Stimulated activated CD4-positive, alpha-beta T cell treated with anti-CD3 and anti-CD28 coated beads, TNF-alpha, amount 100 ng/mL, for 1 hour (primary cell): ENCODE measurements at places on chromosomes 1 and 21.

DNA sequence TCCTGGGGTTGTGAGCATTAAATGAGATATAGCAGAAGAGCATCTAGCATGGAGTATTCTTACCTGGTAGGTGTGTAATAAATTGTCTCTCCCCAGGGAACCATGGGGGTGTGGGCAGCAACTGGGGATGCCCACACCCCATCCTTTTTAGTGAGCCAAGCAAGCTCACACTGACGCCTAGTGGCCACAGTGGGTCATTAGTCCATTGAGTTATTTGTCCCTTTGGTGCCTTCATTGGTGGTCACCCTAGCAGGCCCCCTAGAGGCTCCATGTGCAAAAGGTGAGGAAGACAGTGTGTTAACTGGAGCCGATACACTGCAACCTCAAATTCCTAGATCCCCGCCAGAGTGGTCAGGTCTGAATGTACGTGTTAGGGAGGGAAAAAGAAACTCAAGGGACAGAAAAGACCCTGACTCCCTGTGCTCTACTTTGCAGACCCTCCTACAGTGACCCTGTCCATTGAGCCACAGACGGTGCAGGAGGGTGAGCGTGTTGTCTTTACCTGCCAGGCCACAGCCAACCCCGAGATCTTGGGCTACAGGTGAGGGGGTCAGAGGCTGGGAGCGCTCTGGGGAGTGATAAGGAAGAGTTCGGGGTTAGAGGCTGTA, 93.3 kb upstream of the CD1D start:
- no peak for DNase-seq

DNA sequence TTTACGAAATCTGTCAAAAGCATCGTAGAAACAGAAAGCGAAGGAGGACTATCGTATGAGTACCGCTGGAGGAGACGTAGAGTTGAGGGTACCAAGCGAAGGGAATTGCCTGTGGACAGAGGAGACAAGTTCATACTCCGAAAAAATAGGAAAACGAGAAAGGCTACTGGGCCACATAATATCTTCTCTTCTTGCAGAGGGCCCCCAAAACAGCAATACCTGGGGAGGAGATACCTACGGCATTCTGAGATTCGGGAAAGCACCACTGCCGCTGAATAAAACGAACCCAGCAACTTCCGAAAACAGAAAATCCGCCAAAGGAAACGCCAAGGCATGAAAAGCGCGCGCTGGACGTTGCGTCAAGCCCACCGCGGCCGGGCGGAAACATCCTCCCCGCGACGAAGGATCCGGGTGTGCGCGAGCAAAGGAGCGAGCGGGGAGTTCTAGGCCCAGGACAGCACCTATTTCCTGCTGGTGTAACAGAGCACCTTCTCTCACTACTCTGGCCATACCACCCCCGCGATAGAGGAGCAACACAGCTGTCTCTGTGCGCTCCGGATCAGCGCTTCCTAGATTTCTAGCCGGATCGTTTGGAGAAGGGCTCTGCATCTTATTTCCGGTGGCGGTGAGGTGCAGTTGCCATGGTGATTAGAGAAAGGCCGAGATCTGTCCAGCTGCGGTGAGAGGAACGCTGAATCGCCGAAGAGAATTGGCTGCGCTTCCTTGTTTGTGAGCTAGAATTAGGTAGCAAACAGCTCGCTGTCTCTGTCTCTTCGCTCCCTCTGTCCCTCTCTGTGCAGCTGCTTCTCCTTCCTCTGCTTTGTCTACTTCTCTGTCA, at the start of the genes EFCAB7 and ITGB3BP:
EFCAB7 (plus strand) TSS at position 635 of the 838 bp plus-strand sequence. CDS start 2,048 bp downstream, outside the sequence.
ITGB3BP (minus strand) TSS at position 335 of the 838 bp plus-strand sequence; CDS start at position 243, 92 bp downstream.
- peak; percentile 50 for DNase-seq

DNA sequence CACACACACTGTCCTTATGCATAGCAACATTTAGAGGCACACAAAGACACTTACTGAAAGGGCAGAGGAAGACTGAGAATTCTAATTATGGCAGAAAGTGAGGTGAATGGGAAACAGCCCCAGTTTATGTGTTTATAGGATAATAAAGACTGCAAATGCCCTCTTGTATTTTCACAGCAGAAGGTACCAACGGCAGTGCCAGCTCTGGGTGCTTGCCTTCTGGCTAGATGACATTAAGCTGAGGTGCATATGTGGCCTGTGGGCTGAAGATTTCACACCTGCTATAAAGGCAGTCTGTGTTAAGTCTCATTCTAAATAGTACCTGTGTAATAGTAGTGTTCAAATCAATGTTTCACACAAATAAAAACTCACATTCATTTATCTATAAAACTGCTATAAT, 347.2 kb upstream of the ZRANB2 start:
- DNase-seq: no peak

DNA sequence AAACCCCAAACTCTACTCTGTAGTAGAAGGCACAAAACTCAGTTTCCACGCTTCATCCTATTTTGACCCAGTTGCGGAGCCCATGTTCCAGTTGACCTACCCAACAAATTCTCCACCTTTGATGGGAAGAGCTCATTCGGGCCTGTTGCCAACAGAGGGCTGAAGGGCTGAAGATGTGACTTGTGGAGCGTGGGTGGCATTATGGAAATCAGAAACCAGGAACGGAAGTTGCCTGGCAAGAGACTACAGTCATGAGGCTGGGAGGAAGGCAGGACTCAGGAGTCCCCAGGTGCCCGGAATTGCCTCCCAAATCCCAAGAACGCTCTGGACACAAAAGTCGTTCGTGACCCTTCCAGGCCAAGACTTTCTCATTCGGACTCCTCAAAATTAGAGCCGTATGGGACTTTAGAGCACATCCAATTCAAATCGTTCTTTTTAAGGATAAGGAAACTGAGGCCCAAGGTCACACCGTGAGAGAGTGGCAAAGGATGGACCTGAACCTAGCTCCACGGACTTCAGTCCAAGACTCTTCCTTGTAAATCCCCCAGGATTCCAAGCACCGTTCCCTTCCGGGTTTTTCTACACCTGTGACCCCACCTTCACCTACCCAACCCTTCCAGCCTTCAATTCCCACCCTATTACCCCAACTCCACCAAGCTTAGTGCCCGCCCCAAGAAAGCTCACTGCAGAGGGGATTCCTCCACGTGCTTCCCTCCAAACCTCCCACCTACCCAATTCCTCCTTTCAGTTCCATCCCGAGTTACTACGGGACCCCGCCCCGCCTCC, 739 bp downstream of the SMG5 start:
- DNase-seq: no peak

GRCh38 chr1:173212952-173213491, 5.9 kb upstream of the TNFSF4 start:
- DNase-seq: no peak

DNA sequence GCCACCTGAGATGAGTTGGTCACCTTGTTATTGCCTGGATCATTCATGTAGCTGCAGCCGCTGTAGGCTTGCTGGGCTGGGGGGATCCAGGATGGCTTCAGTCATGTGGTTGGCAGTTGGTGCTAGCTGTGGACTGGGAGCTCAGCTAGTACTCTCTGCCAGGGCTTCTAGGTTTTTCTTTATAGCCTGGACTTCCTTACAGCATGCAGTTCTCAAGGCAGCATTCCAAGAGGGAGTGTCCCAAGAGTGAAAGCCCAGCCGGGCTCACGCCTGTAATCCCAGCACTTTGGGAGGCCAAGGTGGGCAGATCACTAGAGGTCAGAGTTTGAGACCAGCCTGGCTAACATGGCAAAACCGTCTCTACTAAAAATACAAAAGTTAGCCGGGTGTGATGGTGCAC, 23.7 kb upstream of the ACTL8 start:
- no peak for DNase-seq

DNA sequence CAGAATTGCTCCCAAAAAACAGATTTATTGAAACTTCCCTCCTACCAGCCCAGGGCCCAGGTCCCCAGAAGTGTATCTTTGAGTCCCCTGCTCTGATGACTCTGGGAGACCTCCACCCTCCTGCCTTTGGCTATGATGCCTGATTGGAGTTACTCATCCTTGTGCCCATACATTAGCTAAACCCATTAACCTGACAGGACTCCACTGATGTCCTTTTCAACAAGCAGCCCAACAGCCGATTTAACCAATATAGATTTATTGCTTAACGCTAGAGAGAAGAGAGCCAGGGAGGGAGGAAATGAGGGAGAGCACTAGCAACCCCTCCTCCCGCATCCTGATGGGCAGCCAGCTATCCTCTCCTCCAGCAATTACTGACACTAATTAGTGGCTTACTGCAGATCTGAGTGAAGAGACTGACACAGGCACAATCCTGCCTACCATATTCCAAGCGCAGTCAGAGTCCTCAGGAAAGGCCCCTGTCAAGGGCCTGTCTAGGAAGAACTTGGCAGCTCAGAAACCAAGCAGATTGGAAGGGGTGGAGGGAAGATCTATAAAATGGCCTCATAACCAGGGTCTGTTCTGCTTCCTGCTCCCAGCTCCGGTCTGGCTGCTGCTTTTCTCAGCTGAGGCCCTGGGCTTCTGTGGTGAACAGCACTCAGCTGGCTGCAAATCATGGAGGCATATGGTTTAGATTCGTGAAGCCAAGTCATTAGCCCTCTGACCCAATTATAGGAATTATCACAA, 484.5 kb upstream of the DAB1 start:
- DNase-seq: no peak

DNA sequence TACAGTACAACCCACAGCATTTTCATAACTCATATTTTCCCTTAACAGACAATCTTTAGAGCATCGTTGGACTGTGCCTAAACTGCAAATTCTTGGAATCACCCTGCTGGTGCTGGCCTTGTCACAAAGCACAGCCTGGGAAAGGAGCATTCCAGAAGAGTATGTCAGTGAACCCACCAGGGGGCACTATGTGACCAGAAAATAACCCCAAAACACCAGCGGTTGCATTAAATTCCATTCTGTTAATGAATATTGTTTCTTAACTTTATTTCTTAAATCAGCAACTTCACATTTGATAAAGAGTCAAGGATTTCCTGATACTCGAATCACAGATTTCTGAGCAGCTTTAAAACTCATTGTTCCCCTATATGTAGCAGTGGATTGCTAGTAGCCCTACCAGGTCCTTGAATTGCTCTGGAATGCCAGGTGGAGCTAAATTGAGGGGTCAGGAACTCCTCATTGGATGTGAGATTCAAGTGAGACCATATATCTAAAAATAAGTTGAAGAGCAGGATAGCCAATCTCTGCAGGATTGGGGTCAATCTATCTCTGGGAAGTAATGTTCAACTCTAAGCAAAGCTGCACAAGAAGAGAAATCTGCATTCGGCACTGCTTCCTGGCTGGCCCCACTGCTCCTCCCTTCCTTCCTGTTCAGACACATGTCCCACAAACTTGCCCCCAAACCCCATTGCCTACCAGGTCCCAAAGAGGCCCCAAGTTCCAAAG, 12.7 kb upstream of the RAB4A start:
- DNase-seq: peak; percentile 35

DNA sequence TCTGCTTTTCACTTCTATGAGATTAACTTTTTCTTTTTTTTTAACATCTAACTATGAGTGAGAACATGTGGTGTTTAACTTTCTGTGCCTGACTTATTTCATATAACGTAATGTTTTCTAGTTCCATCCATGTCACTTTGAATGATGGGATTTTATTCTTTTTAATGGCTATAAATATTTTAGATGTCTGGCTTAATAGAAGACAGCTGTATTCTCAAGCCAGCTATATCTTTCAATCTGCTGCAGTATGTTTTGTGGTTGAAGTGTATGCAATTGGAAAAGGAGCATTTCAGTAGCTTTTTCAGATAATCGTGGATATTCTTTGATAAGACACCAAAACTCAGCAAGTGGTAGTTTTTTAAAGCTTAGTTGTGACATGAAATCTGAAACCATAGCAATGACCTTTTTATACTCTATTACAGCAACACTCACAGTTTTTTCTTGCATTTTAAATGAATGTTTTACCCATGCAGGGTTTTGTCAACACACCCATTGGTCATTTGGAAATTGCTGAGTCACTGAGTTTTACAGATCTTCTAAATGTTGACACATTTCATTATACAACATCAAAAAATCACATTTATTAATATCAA, 5.7 kb upstream of the SVBP start:
- no peak for DNase-seq

DNA sequence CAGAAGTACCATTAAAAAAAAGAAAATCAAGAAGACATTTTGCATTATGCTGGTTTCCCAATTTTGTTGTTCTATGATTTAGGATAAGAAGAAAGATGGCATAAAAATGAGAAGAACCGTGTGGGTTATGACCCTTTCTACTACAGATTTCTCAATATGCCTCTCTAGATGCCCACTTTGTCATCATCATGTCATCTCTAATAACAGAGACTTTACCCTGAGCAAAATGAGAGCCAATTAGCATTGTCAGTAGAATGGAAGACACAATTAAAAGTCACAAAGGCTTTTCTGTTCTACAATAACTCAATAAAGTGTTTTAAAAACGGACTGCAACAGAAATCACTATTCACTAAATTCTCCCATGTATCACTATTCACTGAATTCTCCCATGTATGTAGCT, 85.5 kb downstream of the RAB3GAP2 start:
- DNase-seq: no peak

- no peak for DNase-seq
Measured at GRCh38 chr1:160371756-160372155, 4.9 kb downstream of the NHLH1 start.

DNA sequence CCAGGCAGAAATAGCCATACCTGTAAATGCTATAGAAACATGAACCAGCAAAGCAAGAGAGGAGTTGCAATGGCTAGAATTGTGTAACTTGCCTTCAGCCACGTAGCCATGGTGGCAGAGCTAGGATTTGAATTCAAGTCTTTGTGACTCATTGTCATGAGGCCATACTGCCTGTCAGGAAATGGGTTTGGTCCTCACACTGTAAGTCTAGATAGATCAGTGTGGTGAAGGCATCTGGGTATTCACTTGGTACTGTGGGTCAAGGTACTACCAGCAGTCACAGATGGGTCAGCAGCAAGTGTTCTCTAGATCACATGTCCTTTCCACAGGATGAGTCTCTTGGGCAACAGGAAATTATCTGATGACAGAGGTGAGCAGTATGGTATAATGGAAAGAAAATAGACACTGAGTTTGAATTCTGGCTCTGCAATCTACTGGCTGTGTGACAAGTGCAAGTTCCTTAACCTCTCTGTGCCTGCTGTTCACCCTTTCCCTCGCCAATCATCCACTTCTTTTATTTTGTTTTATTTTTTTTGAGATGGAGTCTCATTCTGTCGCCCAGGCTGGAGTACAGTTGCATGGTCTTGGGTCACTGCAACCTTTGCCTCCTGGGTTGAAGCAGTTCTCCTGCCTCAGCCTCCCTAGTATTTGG, 36.9 kb downstream of the FGGY start:
- no peak for DNase-seq

DNA sequence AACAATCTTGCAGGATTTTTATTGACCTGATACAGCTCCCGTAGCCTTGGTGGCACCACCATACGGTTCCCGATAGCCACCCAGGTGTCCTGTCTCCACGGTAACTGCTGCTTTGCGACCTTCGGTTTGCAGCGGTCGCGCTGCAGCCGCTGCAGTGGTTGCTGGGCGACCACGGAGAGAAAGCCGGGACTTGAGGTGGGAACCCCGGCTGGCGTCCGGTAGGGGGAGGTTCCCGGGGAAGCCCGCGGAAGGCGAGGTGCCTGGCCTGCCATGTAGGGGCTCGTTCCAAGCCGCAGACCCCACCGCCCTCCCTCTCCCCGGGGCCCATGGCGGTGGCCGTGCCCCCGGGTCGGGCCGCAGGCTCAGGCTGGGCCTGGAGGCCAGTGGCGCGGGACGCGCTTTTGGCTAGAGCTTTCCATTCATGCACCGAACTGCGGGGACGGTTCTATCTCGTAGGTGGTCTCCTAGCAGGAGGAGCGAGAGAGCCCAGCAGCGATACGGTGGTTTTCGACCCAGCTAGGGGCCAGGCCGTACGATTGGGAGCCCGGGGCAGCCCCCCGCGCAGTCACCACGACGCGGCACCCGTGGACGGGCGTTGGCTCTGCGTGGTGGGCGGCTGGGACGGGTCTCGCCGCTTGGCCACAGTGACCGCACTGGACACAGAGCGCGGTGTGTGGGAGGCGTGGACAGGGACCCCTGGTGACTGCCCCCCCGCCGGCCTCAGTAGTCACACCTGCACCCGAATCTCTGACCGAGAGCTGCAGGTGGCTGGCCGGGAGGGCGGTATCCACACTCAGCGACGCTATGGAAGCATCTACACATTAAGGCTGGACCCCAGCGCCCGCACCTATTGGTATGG, at the start of gene KLHDC9:
KLHDC9 (plus strand) TSS at position 152 of the 859 bp plus-strand sequence; CDS start at position 327, 175 bp downstream.
- no peak for DNase-seq
